Fibroblast of skin of left biceps (primary cell): ENCODE measurements at places on chromosomes 4 and X.

GRCh38 chrX:37472836-37473235 is 98.6 kb upstream of the LANCL3 start:
- no peak for DNase-seq

DNA sequence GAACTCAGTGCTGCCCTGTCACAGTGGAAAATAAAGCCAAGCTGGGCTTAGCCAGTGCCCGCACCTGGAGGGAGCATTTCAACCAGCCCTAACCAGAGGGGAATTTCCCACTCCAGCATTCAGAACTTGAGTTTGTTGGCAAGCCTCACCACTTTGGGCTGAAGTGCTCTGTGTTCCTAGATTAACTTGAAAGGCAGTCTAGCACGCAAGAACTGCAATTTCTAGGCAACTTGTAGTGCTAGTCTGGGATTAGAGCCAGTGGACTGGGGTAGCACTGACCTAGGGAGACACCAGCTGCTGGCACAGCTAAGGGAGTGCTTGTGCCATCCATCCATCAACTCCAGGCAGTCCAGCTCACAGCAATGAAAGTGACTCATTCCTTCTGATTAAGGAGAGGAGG is 1060.6 kb upstream of the GRID2 start:
- no peak for DNase-seq

- no peak for DNase-seq
These were observed 287.4 kb downstream of the CHIC1 start for GRCh38 chrX:73850124-73851013.

- DNase-seq: no peak
These were observed 4.6 kb downstream of the TXK start for GRCh38 chr4:48129307-48130014.

GRCh38 chr4:105714932-105715331 is 6.3 kb downstream of the GSTCD start:
- DNase-seq: no peak

DNA sequence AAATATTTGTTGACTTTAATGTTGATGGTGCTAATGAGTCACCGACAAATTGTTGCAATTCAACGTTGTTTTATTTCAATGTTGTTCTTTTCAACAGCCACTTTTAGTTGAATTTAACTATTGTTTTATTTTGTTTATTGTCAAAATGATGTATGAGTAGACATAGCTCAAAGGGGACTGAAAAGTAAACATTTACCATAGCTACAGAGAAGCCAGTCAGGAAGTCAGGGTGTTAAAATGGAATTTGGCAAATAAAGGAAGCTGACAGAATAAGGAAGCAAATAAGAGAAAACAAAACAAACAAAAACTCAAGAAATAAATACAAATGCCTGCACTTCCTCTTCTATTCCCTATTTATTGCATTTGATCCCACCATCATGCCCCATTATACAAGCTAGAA is 648.4 kb upstream of the HTR2C start:
- DNase-seq: no peak

- DNase-seq: no peak
These were observed 81.1 kb upstream of the SH3RF1 start for GRCh38 chr4:169351872-169352271.

DNA sequence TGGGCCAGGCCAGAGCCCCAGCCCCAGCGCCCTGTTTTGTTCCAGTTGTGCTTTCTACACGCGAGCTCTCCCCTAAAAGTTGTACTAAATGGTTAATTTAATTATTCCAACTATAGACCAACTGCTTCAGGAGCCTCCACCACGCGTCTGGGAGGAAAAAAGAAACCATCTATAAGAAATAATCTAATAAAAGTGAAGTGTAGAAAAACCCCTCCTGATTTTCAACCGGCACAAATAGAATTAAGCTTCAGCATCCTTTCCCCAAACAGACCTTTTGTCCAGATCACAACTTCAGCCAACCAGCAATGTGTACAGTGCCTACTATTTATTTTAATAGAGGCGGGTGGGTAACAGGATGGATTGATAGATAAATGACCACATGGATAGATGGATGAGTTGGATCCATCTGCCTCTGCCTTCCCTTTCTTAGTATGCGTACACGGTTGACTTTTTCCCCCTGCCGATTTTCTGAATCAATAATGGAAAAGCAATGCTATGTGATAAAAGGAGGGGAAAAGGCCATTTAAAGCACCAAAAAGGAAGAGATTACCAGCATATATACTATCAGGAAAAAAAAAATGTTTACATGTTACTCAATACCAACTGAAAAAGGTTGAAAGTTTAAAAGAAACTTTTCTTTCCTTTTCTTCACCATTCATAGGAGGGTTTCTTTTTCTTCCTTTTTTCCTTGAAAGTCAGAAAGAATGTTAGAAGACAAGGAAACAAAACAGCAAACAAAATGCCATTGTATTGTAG is 3.7 kb upstream of the PHOX2B start:
- no peak for DNase-seq

GRCh38 chr4:73528171-73528570 is 46.6 kb downstream of the AFM start:
- no peak for DNase-seq

DNA sequence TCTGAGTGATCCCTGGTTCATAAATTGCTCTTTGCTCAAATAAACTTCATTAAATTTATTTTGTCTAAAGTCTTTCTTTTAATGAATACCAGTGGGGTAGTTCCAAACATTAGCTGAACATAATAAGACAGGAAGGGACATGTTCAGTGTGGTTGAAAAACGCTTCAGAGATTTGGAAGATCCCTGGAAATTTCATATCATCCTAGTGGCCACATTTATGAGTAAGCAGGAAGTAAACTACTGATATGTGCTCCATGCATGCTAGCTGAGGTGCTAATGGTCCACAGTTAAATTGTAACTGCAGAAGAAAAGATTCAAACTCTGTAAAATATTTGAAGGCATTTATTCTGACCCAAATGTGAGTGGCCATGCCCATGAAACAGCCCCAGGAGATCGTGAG is 1328.7 kb downstream of the ADGRL3 start:
- DNase-seq: no peak

GRCh38 chrX:132671229-132671641 is 182.4 kb upstream of the MBNL3 start:
- DNase-seq: no peak

DNA sequence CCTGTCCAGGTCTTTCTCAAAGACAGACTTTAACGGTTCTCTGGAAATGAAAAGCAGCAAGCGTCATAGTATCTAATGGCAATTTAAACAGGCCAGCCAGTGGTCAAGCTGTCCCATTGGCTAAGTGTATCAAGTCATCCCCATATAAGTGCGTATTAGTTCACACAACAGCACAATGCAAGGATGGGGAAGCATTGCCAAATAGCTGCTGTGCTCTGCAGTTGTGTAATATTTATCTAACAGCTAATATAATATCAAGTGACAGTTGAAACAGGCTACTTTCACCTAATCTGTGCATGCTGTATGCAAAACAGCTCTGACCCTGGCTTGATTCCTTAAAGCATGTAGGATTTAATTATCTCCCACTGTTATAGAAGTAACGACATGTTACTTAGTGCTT is 134.8 kb upstream of the PPARGC1A start:
- DNase-seq: peak; percentile 24

- DNase-seq: no peak
These were observed 7.8 kb upstream of the WDR1 start for GRCh38 chr4:10124167-10124930.

DNA sequence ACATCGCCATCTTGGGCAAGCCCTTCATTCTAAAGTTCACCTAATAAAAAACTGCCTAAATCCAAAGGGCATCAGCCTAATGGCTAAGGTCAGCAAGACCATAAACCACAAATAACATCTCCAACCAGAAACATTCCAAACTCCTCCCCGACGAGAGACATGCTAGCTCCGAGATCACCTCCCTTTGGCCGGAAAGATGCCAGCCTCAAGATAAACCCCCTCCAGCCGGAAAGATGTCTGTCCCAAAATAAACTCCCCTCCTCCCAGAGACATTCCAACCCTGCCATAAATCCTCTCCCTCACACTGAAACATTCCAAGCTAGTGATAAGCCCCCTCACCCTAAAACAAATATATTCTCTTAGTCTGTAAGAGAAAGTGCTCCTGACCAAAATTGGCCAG is 13.3 kb upstream of the DYNLT3 start:
- no peak for DNase-seq

DNA sequence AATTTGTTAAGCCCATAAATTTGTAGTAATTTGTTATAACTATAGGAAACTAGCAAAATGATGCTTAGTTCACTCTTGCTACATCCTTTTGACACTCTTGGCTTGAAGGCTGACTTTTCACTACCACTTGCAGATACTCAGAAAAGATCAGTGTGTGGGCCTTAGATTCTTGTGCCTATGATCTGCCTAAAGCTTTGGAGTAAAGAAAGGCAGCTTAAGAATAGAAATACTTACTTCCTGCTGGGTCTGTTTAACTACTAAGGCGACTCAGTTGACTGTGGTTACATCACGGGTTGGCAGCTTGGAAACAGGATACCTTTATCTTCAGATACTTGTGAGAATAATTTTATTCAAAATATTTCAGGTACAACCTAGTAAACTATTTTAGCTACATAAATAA is 201.4 kb upstream of the FMR1 start:
- no peak for DNase-seq

DNA sequence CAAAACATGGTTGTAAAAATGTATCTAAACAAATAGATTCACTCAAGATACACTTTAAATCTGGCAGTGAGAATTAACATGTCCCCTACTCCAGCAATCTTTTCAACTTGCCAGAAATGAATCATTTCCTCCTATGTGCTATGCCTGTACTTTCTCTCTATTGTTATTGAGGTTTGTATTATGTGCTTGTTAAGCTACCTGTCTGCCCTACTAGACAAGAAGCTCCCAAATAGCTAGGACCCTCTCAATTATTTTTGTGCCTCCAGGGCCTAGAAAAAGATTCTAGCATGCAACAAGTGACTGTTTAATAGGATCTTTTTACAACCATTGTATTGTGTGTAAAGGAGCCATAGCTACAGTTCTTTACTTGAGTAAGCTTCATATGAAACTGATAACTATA is 3.5 kb upstream of the SAP30 start:
- DNase-seq: no peak

GRCh38 chr4:121448231-121448630 is 67.4 kb upstream of the QRFPR start:
- DNase-seq: no peak

DNA sequence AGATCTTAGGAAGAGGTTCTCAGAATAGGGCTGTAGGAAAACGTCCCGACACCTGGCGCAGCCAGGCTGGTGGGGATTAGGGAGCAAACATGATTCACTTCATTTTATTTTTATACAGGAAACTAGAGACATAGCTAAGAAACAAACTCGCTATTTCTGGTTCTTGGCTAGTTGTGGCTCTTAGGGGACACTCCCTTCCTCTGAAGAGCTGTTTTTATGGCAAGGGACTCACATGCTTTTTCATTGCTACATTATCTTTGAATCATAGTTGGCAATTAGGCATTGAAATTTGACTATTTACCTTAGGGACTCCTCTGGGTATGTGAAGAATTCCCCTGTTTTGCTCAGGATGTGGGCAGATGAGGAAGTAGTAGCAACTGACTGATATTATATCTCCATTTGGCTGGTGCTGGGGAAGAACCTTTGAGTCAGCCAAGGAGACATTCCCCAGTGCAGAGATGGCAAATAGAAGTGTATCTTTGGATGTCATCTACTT is 174.5 kb downstream of the SMIM20 start:
- no peak for DNase-seq

GRCh38 chr4:110623718-110624397 is 981 bp upstream of the PITX2 start:
- DNase-seq: no peak

GRCh38 chr4:97558204-97558778 is 585.0 kb downstream of the STPG2 start:
- no peak for DNase-seq

DNA sequence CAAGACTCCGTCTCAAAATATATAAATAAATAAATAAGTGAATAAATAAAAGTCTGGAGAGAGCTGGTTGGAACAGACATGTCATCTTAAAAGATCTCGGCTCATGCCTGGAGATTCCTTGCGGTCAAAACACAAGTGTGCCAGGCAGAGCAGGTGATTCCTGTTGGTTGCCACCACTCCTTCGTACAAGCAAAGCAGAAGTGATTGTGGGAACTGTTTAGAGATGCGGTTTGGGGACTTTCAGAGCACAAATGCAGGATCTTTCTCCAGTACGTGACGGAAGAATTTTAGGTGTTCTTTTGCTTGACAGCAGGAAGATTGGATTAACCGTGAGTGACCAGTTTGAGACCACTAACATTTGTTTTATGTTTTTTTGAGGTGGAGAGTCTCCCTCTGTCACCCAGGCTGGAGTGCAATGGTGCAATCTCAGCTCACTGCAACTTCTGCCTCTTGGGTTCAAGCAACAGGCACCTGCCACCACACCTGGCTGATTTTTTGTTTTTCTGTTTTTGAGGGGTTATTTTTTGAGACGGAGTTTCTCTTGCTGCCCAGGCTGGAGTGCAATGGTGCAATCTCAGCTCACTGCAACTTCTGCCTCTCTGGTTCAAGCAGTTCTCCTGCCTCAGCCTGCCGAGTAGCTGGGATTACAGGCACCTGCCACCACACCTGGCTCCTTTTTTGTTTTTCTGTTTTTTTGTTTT is 2.8 kb upstream of the CRLF2 start:
- no peak for DNase-seq

GRCh38 chr4:13483136-13483767 is 888 bp downstream of the RAB28 start:
- no peak for DNase-seq

DNA sequence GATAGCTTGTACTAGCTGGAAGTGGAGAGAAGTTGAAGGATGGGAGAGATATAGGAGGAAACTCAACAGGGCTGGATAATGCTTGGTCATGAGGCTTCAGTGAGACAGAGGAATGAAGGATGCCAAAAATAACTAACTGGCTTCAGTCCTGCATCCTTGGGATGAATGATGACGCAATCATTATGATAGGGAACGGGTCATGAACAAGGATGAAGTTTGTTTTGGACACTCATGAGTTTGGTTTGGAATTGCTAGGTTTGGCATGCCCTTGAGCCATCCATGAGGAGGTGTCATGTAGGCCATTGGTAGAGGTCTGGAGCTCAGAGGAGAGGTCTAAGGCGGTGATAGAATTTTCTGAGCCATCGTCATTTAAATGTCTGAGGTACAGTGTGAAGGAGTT is 160.0 kb upstream of the NHS start:
- DNase-seq: no peak

DNA sequence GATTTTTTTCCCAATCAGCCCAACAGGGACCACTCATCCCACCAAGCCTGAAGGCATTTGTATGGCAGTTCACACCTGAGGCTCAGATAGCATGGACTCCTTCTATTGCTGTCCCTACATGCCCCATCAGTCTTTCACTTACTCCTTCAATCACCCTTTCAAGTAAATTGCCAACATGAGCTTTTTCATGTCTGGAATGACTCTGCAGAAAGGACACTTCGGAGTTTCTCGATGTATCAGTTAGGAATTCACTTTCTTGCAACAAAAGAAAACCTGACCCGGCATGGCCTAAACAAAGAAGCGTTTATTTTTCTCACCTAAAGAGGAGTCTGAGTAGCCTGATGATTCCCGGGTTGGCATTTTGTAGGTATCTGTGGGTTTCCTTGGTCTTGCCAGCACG is 38.6 kb downstream of the RXFP1 start:
- DNase-seq: no peak

- DNase-seq: no peak
These were observed 7.9 kb downstream of the LIAS start for GRCh38 chr4:39466747-39467146.

- no peak for DNase-seq
These were observed 17.3 kb upstream of the LSM6 start for GRCh38 chr4:146158036-146158745.
